ENCODE measurements at places on chromosomes 12 and 14. TPM values are rescaled to one million over a fixed set of nuclear protein-coding genes. Genes with fewer than 3 reads are reported as not detected.

OLR1 gene
- total RNA-seq = 2.8 TPM

KCNK13 gene
- 0.92 TPM for total RNA-seq

SDS gene
- total RNA-seq = not detected

CCDC197 gene
- not detected for total RNA-seq

HCFC2 gene
- 24.1 TPM for total RNA-seq

ALX1 gene
- total RNA-seq = not detected

DNA sequence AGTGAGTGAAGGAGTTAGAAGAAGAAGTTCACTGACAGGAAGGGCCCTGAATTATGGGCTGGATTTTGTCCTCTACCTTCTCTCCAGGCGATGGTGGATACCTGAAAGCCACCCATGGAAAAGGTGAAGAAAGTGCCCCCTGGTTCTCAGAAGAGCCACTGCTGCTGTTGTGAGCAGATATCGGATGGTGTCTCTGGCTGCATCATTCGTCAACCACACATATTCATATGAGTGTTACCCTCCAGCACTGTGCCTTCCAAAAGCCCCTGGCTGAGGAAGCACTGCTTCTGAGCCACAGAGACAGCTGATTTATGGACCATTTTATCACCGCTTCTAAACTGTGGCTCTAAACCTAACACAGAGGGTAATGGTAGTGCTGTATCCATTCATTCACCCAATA, 2.0 kb upstream of the ACTN1 start:
- peak overlapping the region; percentile 98 for H3K27ac ChIP-seq
- H3K36me3 ChIP-seq = no peaks in the 10 kb centered on the region
- peak overlapping the region; percentile 99 for H3K4me3 ChIP-seq
- no peaks in the 10 kb centered on the region for H3K27me3 ChIP-seq
- no peak for DNase-seq

- H3K27me3 ChIP-seq = no peaks in the 10 kb centered on the region
- no peak overlapping the region for H3K4me3 ChIP-seq
- no peaks in the 10 kb centered on the region for H3K4me1 ChIP-seq
Observed at GRCh38 chr14:101063121-101063520, 159.6 kb upstream of the RTL1 start.

DNA sequence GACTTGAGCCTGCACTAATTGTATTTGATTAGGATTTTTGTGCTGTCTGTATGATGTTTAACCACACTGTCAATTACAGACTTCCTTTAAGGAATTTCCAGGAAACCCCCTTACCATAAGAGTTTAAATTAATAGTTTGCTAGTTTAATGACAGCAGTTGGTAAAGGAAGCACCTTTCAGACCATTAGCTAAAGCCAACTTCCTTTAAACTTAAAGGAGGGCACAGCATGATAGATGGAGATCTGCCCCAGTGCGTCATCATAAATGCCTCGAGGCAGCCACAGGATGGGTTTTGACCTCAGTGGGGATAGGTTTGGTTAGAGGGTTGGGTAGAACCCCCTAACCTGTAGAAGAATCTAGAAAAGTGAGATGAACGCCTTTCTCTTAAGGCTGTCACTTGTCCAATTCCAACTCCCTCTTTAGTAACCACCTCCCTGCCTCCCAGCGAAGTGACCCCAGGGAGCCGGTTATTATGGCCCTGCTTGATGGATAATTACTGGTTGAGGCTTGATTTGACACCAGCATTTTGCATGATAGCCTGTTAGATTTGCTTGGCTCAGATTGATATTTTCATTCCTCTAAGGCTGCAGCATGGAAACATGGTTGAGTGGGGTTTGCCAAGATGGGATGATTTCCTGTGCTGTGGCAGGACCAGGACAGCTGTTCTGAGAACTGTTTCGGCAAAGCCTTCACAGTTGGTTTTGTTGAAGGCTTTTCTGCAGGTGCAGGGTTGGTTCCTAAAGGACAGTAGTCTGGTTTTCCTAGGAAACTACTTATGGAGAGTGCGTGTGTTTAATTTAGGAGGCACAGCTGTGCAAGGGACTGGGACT, 62.7 kb downstream of the CHST11 start:
- H3K4me1 ChIP-seq = peaks cover 69% of the 10 kb centered on the region
- no peaks in the 10 kb centered on the region for H3K27me3 ChIP-seq
- H3K36me3 ChIP-seq = no peaks in the 10 kb centered on the region

GRCh38 chr12:32589165-32589865, 89.8 kb upstream of the DNM1L start:
- no peaks in the 10 kb centered on the region for H3K27me3 ChIP-seq
- no peak overlapping the region for H3K27ac ChIP-seq

- DNase-seq = no peak
- no peaks in the 10 kb centered on the region for H3K36me3 ChIP-seq
- H3K4me1 ChIP-seq = no peaks in the 10 kb centered on the region
Observed at GRCh38 chr12:78473136-78473535, 391.4 kb upstream of the SYT1 start.

DNA sequence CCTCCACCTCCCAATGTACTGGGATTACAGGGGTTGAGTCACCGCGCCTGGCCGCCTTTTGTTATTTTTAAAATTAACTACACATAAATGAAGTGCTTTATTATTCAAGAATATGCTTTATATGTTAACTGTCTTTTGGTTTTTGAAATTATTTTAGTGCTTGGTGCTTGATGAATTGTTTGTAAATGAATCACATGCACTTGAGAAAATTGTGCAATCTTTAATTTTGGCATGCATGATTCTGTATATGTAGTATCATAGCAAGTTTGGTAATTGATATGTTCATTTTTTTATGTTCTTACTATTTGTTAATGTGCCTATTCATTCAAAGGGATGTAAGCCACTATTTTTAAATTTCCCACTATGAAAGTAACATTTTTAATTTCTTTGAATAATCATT, 440.9 kb downstream of the NAV3 start:
- no peaks in the 10 kb centered on the region for H3K4me1 ChIP-seq
- H3K27me3 ChIP-seq = no peaks in the 10 kb centered on the region
- DNase-seq = no peak
- no peaks in the 10 kb centered on the region for H3K36me3 ChIP-seq
- no peak overlapping the region for H3K27ac ChIP-seq

DNA sequence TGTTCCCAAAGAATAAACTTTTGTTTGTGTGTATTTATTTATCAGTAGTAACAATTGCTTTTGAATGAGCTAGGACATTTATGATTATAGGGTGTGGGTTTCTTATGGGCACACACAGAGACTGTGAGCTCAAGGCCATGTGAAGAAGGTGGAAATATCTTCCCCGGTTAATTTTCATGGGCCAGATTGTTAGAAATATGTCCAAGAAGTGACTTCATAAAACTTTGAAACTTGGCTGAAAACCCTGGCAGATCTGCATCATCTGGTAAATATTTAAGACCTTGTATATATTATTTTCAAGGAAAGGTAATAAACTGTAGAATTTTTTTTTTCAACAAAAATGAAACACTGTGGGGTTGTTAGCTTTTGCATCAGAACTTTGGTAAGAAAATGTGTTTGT, 53.5 kb upstream of the RNU6-8 start:
- no peaks in the 10 kb centered on the region for H3K4me1 ChIP-seq
- H3K36me3 ChIP-seq = no peaks in the 10 kb centered on the region
- H3K27ac ChIP-seq = no peak overlapping the region
- no peaks in the 10 kb centered on the region for H3K27me3 ChIP-seq
- no peak overlapping the region for H3K4me3 ChIP-seq

GRCh38 chr12:131340616-131341210, 370.2 kb upstream of the SFSWAP start:
- H3K36me3 ChIP-seq = no peaks in the 10 kb centered on the region
- no peak for DNase-seq
- no peaks in the 10 kb centered on the region for H3K27me3 ChIP-seq
- H3K4me3 ChIP-seq = no peak overlapping the region
- no peak overlapping the region for H3K27ac ChIP-seq
- H3K4me1 ChIP-seq = no peaks in the 10 kb centered on the region

DNA sequence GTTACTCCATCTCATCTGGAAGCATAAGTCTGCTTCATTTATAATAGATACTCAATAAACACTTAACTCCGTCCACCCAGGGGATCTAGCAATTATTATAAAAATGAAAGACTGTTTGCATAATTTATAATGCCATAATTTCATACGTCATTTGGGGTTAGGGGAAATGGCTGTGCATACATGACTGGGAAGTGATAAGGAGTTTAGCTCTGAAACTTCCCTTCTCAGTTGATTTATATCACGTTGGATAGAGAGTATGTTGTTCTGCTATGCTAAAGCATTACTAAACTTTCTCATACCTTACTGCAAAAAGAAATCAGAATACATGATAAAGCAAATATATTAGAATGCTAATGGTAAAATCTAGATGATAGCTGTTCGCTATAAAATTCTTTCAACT, 90.4 kb upstream of the DYNC1H1 start:
- no peak overlapping the region for H3K4me3 ChIP-seq
- H3K27me3 ChIP-seq = no peaks in the 10 kb centered on the region
- H3K36me3 ChIP-seq = no peaks in the 10 kb centered on the region
- no peak overlapping the region for H3K27ac ChIP-seq
- DNase-seq = no peak

DNA sequence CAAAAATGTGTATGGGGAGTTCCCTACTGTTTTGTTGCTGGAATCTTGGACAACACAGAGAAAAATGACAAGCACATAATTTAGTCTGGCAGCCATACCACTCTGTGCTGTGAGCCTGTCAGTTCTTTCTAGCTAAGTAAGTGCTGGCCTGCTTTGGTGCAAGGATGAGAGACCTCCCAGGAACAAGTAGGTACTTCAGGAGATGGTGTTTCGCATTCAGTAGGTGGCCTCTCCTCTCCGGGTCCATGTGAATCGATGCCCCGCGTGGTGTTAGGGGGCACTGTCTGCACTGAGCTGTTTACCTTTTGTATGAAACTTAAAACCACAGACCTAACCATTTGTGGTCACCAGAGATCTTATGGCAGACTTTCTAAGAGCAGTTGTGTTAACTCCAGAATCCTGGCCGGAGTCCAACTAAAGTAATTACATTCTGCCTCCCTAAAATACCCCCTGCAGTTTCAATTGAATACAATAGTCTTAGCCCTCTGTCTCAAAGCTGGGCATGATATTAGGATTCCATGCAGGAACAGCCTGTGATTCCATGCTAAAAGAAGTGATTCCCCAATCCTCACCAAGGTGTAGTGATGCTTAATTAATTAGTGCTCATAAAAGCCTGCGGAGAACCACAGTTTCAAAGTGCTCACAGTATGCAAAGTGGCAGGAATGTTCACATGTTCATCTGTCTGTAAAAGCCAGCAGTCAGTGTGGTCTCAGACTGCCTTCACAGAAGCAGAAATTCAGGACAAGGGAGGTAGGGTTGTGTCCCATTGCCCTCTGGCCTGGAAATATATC, 64.2 kb downstream of the LLPH start:
- H3K4me1 ChIP-seq = peaks cover 2% of the 10 kb centered on the region
- H3K27ac ChIP-seq = no peak overlapping the region

DNA sequence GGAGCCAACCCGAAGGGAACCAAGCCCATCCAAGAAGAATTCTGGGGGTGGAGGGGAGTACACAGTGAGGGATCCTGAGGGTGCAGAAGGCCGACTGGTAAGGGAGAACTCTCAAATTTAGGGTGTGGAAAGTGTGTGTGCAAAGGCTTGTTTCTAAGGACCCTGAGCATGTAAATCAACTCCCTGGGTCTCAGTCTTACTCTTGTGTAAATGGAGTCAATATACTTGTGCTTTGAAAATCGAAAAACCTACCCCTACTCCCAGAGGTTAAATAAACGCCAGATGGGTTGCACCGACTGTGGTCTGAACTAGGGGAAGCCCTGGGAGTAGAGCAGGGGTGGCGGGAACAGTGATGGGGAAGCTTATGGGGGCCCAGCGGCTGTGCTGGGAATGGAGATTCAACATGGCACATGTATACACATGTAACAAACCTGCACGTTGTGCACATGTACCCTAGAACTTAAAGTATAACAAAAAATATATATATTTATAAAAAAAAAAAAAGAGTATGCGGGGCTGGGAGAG, 6.0 kb downstream of the B4GALNT1 start:
- H3K36me3 ChIP-seq = peaks cover 12% of the 10 kb centered on the region
- no peak for DNase-seq
- peaks cover 5% of the 10 kb centered on the region for H3K4me1 ChIP-seq

DNA sequence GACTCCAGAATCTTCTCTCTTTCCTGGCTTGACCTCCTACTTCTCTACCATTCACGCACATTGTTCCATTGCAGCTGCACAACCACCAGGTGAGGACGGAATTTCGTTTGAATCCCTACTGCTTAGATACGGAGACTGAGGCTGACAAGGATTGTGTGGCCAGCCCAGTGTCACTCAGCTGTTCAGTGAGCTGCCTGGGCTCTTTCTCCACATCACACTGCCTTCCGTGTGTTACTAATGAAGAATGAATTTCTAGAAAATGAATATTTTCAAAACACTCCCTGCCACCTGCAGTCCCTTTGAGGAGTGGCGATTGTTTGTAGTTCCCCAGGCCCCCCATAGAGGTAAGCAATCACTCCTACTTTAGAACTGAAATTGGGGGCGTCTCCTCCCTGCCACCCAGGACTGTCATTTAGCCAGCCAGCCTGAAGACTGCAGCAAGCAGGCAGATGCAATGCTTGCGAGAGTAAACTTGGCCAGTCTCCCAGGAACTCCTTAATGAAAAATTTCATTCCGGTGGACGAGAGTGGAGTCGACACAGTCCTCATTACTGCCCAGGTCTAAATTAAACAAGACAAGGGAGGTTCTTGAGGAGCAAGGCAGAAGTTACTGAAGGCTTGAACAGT, 239.7 kb downstream of the SLC41A2 start:
- no peak overlapping the region for H3K27ac ChIP-seq
- H3K36me3 ChIP-seq = no peaks in the 10 kb centered on the region
- no peaks in the 10 kb centered on the region for H3K27me3 ChIP-seq
- H3K4me3 ChIP-seq = no peak overlapping the region
- DNase-seq = no peak

DNA sequence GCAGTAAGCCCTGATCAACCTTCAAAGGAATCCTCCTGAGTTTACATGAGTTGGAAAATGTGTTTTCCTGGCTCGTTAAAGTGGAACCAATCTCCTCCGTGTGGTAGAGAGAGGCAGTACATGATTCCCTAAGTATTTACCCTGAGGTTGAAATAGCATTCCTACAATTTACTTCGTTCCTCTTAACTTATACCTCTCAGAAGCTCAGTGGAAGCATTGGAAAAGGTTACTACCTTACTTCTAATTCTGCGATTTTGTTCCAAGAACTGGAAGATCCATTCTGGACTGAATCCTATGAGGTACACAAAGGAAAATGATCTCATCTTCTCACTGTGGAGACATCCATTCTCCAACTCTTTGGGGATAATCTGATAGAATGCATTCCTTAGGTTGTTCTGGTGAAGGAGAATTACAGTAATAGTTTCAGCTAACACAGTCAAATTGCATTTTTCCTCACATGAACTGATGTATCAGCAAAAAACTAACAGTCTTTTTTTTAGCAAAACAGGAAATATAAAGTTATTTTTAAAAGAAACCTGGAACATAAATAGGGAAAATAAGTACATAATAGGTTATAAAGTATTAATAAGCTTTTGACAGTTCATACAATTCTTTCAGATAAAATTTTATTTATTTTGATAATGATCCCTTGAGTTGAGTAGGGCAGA, 475.6 kb downstream of the PDZRN4 start:
- DNase-seq = no peak
- no peak overlapping the region for H3K4me3 ChIP-seq
- H3K36me3 ChIP-seq = no peaks in the 10 kb centered on the region
- H3K27ac ChIP-seq = no peak overlapping the region
